ENCODE measurements at places on chromosomes 12 and 14.

GRCh38 chr14:61355892-61356325, 34.5 kb downstream of the PRKCH start:
- no peak for DNase-seq

DNA sequence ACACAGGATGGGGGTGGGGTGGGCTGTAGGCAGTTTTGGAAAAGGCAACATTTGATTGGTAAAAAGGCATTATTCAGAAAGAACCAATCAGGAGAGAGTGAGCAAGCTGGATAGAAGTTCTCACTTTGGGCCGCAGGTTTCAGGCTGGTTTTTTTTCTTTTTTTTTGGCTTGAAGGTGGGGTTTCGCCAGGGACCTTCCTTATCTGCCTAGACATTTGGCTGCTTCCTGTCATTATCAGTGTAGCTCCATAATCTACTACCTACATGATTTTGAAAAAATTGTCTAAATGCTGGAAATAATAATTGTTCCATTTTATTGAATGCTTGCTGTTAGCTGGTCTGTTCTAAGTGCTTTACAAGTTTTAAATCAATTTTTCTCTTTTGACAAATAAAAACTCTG, 649.0 kb downstream of the TMTC2 start:
- DNase-seq, result no peak

GRCh38 chr12:88251798-88252197, 109.7 kb downstream of the TMTC3 start:
- DNase-seq, result no peak

GRCh38 chr14:100146531-100147091, 12.8 kb downstream of the DEGS2 start:
- no peak for DNase-seq

GRCh38 chr12:32504591-32504990, 105.2 kb downstream of the FGD4 start:
- DNase-seq, result no peak
